ENCODE measurements at places on chromosomes 1 and 21.

DNA sequence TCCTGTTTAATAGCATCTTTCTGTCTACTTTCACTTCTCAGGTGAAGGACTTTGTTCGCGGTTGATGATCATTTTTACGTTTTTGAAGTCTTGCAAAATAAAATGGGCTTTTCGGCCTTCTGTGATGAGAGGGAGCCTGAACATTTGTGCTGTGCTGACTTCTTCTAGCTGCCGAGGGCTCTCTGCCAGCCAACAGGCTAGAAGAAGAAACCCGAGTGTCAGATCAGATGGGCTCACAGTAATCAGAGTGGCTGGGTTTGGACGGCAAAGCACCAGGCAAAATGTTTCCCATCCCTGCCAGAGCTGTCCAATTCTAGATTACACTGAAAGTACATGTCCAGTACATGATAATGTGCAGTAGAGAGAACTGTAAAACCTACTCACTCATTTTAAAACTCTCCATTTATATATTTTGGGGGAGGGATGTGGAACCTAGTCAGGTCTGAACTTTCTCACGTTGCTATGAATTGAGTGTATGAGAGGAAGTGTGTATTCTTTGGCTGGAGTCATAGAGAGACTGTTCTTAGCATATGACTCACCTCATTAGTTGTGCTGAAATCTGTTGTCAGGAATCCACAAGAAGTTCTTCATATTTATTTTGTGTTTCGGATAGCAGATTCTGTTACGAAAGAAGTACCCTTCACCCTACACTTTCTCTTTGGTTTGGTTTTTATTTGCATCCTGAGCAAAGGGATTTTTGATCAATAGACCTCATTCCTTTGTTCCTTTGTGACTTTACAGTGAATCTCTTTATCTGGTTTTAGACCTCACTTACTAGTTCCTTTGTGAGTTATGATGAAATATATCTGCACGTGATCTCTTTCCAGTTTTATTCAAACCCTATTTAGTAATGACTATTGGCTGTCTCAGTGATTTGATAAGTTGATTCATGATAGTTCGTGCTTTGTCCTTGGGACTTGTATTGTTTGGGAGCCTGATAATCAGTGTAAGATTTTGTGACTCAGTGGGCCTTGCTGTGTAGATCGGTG lies 4.8 kb downstream of the ATP1A1 start:
- DNase-seq = no peak

GRCh38 chr1:167541610-167542009 lies 12.0 kb downstream of the CREG1 start:
- no peak for DNase-seq

DNA sequence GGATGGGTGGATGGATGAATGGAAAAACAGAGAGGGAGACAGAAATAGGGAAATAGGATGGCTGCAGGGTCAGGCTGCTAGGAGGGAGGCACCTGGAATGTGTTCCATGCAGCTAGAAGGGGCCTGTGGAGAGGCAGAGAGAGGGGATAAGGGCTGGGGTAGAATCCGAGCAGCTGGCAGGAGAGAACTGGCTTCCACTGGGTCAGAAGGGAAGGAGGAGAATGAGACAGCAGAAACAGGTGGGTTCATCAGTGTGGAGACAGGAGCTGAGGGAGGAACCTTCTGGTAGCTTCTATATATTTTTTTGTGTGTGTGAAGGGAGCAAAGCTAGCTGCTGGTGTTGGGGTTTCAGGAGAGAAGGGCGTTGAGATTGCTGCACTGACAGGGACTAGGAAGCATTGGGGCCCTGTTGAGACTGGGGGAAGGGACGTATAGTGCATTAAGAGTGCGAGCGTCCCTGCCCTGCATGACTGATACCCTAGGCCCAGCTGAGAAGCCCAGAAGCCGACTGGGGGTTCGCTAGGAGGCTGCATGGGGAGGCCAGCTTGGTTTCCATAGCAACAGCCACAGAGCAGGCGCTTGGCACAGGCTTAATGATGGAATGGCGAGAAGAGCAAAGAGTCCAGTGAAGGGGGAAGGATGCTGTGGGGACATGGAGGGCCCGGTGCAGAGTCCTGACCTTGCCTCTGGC lies 14.8 kb upstream of the KIF21B start:
- DNase-seq = no peak

- DNase-seq = no peak
Measured at GRCh38 chr1:20634594-20635084, 1.4 kb downstream of the PINK1 start.

DNA sequence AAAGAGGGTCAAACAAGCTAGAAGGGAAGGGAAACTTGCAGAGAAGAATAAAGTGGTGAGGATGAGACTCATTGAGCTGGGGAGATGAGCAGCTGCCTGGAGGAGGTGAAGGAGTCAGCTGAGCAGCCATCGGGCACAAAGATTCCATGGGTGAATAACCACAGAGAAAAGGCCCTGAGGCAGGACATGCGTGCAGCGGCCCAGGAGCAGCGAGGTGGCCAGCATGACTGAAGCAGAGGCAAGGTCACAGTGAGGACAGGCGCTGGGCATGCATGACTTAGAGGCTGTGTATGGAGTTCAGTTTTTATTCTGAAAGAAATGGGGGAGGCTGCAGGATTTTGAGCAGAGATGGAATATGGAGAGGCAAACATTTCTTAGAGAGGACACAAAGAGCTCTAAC lies 24.9 kb downstream of the OLFML2B start:
- DNase-seq = no peak

GRCh38 chr1:214974002-214974401 lies 108.5 kb upstream of the KCNK2 start:
- DNase-seq = no peak

DNA sequence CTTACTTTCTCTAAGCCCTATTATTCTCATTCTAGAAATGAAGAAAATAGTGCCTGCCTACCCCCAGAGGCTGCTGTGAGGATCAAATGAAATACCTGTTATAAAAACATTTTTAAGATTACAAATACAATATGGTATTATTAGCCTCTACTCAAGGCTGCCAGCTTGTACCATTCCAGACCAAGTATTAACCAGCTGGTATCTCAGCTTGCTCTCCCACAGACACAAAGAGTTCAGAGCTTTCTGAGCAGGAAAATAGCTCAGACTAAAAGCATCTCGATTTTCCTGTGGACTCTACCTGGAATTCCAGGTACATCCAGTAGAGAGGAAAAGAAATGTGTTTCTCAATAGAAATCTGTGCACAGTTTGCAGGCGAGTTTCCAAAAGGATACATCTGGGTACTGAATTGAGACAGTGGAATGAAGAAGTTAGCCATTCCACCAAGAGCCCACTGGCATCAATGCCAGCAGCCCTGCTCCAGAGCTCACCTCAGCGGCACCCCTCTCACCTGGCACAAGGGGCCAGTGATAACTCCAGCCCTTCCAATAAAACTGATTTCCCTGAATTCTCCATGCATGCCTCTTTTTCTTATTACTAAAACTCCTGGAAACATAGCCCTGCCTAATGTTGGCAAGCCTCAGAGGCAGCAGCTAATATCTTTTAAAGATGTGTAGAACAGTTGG lies 31.0 kb downstream of the TGFBR3 start:
- DNase-seq = no peak

GRCh38 chr1:223794136-223794880 lies 51.4 kb downstream of the TP53BP2 start:
- no peak for DNase-seq

DNA sequence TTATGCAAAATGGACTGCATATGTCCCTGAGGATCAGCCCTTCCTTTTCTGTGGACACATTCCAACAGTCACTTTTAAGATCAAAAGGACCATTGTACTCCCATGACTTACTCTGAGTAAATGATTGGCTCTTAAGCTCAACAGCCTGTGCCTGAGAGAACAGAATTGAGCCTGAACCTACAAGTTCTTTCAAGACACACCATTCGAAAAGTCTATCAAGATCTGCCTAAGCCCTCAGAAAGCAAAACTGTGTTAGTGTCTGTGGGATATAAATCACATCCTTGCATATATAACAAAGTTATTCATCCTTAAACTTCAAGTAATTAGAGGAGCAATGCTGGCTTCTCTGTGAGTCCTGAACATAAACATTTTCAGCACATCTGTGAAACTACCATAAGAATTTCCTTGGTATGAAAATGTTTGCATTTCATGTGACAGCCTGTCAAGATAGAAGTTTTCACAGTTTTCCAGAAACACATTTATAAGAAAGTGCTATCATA lies 41.6 kb downstream of the PCNX2 start:
- no peak for DNase-seq

DNA sequence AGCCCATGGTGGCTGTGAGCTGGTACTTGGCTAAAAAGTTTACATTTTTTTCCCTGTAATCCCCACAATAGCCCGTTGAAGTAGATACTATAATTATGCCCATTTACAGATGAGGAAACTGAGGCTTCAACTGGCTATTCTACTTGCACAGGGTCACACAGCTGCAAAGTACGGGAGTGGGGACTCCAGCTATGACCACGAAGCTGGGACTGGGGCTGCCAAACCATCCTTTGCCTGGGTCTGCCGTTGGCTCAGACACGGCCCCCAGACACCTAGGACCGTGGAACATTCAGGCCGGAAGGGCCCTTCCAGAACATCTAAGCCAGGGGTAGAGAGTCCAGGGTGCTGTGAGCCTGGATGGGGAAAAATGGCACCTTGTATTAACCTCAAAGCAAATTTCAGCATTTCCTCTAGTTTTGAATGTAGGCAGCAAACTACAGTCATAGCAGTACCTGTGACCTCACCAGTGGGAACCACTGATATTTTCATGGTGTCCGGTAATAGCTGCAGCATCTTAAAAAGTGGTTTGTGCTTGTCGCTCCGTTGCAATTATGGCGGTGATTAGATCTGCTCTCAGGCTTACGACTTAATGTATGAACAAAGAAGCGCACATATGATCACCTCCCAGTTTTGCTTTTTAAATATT lies 4.3 kb downstream of the TP73 start:
- no peak for DNase-seq

GRCh38 chr1:224014330-224014649 lies 99.6 kb upstream of the FBXO28 start:
- DNase-seq = no peak
